Testis (tissue), 5 donors: ENCODE measurements at places on chromosomes 2 and 18.
A peak's percentile ranks its signal among the peaks of the same experiment; 100 is the strongest.

- no peak for DNase-seq
Observed at GRCh38 chr18:76958692-76959341, 136.5 kb downstream of the ZNF236 start.

- peak; percentile 50 for DNase-seq
Observed at GRCh38 chr18:70288171-70288850, 534 bp upstream of the SOCS6 start.

DNA sequence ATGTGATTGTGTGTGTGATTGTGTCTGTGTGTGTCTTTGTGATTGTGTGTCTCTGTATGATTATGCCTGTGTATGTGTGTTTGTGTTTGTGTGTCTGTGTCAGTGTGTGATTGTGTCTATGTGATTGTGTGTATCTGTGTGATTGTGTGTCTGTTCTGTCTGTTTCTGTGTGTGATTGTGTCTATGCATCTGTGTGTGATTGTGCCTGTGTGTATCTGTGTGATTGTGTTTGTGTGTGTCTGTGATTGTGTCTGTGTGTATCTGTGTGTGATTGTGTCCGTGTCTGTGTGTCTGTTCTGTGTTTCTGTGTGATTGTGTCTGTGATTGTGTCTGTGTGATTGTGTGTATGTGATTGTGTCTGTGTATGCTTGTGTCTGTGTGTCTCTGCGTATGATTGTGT lies 12.1 kb upstream of the KLHL30 start:
- DNase-seq, result no peak

- no peak for DNase-seq
Observed at GRCh38 chr18:305003-305501, 37.2 kb upstream of the THOC1 start.

DNA sequence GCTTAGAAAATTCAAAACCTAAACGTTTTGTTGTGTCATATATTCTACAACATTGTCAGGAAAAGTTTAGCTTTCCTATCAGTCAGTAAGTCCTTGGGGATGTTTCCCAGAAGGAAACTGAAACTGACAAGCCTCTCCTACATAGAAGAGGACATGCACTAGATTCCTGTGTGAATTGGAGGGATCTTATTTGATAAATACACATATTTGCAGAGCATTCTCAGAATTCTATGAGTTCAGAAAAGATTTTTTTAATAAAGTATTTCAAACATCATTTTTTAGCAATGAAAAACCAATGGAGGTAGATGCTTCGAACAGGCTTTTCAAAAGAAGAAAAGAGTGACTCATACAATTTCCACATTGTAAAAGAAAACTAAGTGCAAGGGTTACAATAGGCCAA lies 1706.7 kb downstream of the SUCLG1 start:
- DNase-seq, result no peak

- no peak for DNase-seq
Observed at GRCh38 chr2:96271995-96272394, 6.0 kb downstream of the CIAO1 start.

DNA sequence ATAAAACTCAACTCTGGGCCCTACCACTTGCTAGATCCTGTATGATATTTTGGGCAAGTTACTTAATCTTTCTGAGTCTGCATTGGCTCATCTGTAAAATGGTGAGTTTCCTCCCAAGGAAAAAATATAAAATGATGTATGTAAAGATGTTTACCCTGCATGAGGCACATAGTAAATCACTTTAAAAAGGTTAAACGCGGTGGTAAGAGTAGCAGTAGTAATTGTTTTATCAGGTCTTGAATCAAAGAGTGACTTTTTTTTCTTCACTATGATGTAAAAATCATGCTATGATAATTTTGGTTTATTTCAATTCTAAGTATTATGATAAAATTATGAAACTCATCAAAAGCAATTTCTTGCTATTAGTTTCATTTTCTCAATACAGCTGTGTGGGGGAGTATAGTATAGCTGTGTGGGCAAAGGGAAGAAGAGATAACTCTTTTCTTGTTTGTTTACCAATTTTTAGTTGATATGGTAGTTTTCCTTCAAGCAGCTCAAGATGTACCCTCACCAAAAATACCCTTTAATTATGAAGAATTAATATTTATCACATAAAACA lies 10.7 kb downstream of the ARHGAP15 start:
- DNase-seq, result no peak

DNA sequence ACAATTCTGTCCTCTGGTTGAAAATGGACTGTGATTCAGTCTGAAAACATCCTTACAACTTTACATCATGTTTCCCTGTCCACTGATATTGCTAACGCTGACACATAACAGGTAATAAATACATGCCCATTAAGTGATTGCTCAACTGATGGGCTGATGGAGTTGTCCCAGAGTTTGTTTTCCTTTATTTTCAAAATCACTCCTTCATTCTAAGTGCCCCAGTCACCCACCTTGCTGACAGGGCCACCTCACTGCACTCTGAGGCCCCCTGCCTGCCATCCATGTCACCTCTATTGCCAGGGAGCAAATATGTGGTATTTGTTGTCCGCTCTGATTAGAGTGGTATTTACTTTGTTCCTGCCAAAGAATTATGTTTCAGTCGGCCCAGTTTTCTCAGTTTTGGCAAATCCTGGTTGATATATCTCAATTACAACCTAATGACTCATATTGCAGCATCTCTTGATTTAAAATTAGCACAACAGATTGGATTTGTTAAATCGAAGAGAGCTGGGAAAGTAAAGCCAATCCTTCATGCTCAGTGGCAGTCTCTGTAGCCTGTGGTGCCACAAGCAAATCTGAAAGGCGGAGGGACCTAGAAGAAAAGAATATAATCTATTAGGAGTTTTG lies 105.1 kb downstream of the RDH14 start:
- DNase-seq, result no peak

- no peak for DNase-seq
Observed at GRCh38 chr18:13568443-13569392, 157.6 kb downstream of the FAM210A start.
